Fibroblast of skin of abdomen (primary cell): ENCODE measurements at places on chromosomes 7 and 10.
A peak's percentile ranks its signal among the peaks of the same experiment; 100 is the strongest.

DNA sequence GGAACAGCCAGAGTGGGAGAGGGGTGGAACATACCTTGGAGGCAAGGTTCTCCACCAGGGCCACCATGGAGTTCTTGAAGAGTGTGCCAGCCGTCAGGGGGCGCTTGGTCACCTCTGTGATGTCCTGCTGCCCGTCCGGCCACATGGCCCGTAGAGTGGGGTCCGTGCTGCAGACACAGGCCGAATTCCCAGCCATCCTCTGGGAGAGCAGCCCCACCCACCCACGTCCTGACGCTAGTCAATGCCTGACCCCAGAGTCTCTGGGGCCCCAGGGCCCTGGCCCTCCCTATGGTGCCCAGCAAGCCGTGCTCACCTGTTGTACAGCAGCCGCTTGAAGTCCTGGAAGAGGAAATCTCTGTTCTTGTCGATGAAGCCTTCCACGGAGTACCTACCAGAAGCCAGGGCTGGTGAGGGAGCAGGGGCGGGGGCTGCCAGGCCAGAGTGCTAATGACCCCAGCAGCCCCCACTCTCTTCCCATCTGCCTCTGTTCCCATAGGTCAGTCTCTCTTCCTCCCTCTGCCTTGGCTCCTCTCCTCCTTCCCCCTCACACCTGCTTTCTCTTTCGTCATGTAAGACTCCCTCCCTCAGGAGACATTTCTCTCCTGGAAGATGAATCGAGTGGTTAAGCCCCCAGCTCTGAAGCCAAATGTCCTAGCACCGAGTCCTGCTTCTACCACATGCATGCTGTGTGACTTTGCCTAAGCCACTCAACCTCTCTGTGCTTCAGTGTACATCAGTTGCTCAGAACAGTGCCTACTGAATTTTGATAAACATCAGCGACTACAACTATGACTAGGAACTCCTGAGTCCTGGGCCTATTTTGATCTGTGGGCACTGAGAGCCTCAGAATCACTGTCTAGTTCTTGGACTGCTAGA, 11.0 kb downstream of the MYO1G start:
- DNase-seq: no peak

DNA sequence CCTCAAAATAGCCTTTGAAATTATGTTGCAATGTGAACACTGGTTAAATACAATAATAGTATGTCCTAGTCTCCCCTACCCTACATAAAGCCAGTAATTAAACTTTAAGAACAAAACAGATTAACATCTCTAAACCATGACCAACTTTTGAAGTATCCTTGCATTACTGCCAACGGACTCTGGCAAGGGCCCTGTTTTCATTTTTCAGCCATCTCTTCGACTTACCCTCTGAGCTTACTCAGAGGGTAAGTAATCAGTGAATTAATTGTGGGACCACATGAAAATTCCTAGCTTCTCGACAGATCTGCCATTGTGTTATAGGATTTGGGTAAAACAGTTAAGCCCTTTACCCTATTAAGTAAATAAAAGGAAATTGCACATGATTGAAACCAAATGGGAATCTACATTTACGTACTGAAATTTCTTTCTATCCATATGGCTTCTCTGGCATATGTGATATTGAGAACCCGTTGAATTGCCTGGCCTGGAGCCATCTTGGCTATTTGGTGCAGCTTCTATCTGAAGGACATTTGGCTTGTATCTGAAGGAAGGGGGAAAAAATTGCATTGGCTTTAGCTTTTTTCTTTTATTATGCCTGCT, 39.6 kb downstream of the DYNC1I1 start:
- DNase-seq: peak; percentile 17

GRCh38 chr10:31864834-31865518, 63.7 kb downstream of the ARHGAP12 start:
- DNase-seq: no peak

DNA sequence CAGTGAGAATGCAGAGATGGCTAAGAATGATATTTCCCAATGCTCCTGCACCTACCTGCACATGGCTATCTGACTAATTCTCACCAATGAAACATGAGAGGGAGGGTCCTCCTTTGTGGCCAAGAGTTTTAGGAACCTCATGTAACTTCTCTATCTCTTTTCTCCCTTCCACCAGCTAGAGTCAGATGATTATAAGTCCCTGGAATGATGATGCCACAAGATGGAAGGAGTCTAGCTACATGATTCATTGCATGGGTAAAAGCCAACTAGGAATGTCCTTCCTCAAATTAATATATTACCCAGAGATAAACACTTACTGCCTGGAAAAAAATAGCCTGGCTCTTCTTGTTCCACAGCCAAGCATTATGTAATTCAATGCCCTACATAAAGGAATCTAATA, 55.1 kb upstream of the AASS start:
- DNase-seq: no peak

- no peak for DNase-seq
Measured at GRCh38 chr7:73758581-73759138, 11.4 kb downstream of the CLDN3 start.
